ENCODE measurements at places on chromosomes 2 and 18.

DNA sequence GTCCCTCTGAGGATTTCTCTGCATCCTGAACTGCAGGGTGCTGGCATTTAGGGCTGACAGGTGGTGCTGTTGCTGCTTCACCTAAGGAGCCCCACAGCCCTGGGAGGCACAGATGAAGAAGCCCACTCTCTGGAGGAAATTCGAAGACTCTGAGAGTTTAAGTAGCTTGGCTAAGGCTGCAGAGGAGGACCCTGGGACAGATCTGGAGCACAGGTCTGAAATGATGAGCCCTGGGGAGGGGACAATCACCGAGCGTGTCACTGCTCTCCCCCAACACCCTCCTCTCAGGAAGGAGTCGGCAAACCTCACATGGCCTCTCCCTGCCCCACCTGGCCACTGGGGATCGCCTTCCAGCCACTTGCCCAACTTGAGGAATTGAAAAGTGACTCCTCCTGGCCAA lies 18.6 kb downstream of the CYP27C1 start:
- no peak for DNase-seq

DNA sequence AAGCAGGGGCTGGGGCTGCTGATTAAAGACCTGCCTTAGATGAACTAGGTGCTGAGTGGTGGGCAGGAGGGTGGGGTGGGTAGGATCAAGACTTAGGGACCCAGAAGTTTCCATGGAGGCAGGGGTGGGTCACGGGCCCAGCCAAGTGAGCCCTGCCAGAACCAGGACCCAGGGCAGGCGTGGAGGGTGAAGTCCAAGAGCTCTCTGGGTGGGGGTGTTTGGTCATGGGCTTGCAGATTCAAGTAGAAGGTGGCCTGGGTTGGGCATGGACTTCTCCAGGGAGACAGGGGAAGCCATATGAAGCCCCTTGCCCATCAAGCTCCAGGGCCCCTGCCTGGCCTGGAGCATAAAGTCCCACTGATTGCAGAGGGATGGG lies 168.8 kb downstream of the SMAD7 start:
- no peak for DNase-seq

DNA sequence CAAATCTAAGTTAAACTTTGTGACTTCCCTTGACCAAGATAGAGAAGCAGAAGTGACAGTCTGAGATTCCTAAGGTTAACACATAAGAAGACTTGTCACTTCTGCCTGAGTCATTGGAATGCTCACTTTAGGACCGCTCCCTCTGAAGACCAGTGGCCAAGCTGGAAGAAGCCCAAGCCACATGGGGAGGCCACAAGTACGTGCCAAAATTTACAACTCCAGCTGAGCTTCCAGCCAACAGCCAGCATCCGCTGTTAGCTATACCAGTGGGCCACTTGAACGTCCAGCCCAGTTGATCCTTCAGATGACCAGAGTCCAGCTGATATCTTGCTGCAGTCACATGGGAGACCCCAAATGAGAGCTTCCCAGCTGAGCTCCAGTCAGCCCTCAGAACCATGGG lies 18.1 kb upstream of the ANTXR1 start:
- DNase-seq, result no peak

GRCh38 chr2:236551471-236552211 lies 18.0 kb upstream of the ACKR3 start:
- DNase-seq, result no peak

DNA sequence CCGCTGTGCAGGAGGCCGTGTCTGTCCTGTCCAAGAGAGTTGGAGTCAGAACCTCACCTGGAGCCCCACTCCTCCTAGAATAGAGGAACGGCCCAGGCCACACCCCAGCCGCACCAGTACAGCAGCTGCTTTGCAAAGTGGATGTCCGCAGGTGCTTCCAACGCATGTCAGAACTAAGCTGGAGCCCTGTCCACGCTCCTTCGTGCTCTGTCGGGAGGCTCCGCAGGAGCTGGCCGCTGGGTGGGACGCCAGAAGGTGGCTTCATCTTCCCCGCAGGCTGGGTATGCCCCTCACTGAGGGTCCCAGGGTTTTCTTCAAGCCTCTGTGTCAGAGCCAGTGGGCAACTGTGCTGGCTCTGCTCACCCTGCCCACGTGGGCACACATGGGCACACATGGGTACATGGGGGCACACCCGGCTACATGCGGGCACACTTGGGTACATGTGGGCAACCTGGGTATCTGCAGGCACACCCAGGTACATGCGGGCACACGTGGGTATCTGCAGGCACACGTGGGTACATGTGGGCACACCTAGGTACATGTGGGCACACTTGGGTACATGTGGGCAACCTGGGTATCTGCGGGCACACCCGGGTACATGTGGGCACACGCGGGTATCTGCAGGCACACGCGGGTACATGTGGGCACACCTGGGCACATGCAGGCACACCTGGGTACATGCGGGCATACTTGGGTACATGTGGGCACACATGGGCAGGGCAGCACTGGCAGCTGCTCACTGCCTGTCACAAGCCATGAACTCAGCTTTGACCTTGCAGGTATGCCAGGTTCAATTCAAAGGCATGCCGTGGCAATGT lies 67.1 kb upstream of the CTDP1 start:
- no peak for DNase-seq

GRCh38 chr2:168037778-168038177 lies 209.6 kb downstream of the STK39 start:
- no peak for DNase-seq

DNA sequence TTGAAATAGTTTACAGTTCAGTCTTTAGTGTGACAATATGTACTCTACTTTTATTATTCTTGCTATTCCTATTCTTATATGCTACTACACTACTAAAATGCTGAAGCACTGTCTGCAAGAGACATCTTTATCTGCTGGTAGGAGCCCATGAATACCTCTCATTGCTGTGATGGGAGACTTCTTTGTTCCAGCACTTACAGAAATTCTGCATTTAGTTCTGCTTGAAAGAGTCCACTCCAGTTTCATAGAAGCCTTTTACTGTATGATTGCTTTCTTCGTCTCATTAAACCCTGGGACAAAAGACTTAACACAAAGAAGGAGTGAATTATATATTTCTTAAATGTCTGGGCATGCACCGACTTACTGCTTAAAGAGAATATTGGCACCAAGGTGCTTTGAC lies 272.7 kb downstream of the CD226 start:
- no peak for DNase-seq

DNA sequence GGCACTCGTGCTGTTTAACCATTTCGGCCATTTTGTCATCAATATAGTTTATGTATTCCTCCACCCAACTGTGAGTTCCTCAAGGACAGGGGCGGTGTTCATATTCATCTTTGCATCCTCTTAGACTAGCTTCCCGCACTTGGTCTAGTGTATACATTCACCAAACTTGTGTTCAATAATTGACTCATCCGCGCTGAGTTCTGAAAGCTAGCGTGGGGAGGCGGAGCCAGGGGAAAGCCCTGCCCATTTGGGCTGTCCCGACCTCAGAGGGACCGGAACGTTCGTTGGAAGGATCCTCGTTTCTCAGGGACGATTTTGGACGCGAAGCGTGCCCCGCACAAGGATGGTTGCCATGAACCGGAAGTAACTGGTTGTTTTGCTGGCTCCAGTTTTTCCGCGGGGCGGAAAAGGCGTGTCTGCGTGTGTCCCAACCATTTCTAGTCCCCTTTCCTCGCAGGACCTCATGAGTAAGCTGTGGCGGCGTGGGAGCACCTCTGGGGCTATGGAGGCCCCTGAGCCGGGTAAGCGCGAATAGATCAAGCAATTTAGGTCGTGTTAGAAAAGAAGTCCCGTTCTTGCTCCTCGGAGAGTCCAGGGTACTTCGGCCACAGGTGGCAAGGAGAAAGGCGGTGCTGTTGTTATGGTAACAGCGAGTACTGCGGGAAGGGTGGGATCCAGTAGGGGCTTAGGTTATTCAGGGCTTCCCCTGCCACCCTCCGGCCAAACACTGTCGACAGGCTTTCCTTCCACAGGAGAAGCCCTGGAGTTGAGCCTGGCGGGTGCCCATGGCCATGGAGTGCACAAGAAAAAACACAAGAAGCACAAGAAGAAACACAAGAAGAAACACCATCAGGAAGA lies at the start of gene INO80B:
TSS of gene INO80B (plus strand) at position 434 of the 858 bp plus-strand sequence. CDS start at position 464, 30 bp downstream.
- DNase-seq, result peak; percentile 98

GRCh38 chr2:232473467-232473890 lies 14.2 kb downstream of the ECEL1 start:
- no peak for DNase-seq

DNA sequence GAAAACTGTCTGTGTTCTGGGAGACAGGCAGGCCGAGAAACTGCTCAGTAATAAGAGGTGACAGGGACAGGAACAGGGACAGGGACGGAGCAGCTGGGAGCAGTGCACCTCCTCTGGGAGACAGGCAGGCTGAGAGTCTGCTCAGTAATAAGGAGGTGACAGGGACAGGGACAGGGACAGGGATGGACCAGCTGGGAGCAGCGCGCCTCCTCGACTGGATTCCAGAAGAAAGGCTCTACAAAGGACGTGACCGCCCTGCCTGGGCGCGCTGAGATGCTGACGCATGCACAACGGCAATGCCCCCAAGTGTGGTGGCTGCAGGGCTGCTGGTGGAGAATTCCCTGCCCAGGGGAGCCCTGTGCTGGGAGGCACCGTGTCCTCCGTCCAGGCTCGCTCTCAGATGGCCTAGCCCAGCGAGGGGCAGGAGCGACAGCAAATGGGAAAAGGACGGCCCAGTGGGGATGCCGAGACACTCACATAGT lies 44.2 kb upstream of the PXDN start:
- DNase-seq, result no peak

DNA sequence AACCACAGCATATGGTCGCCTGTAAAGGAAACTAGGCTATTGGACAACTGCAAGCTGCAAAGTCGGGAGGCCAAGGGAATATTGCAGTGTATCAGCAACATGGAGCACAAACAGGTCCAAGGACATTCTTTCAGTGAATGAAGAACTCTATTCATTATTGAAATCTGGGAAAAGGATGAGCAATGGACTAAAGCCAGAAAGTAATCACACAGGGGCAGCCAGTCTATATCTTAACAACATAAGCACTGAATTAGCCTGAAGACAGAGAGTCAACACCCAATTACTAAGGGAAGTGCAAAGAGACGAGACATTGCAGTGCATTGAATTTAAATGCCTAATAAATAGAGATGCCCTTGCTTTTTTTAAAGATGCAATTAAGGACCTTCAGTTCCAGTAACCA lies 615.5 kb upstream of the SETBP1 start:
- DNase-seq, result no peak
